ENCODE measurements at places on chromosomes 3 and 15.

DNA sequence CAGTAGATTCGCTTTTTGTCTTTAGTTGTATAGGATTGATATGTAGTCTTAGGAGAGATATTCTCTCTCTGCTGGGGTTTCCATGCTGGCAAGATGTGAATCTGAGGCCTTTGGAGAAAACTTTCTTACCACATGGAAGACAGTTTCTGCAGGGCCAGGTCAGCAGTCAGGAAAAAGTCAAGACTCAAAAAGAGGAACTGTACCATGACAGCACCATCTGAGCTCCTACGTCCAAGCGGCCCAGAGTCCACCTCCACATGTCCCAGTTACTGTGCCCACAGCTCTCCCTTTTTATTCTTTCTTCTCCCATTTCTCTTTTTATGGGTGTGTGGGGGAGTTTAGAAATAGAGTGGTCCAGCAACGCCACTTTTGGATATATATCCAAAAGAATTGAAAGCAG lies 172.0 kb downstream of the MTHFS start:
- no peak for DNase-seq

DNA sequence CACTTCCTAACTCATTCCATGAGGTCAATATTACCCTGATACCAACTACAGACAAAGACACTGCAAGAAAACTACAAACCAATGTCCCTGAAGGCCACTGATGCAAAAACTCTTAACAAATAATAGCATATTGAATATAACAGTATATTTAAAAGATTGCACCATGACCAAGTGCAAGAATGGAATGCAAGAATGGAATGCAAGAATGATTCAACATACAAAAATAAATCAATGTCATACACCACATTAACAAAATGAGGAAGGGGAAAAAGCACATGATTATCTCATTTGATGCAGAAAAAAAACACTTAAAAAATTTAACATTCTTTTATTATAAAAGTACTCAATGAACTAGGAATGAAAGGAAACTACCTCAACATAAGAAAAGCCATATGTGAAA lies 463.1 kb upstream of the NECTIN3 start:
- DNase-seq = no peak

DNA sequence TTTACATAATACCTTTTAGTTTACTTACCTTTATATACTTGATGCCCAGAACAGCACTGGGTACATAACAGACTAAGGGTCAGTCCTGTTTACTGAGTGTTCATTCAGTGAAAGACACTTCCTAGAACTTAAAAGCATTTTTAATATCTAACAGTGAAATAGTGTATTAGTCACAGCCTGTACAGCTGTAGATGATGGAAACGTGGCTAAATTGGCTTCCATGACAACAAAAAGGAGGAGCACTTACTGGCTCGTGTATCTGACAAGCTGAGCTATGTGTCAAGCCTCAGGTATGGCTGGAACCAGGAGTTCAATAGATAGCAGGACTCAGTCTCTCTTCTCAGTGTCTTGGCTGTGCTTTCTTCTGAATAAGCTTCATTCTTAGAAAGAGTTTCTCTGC lies 40.2 kb downstream of the CMTM8 start:
- no peak for DNase-seq

DNA sequence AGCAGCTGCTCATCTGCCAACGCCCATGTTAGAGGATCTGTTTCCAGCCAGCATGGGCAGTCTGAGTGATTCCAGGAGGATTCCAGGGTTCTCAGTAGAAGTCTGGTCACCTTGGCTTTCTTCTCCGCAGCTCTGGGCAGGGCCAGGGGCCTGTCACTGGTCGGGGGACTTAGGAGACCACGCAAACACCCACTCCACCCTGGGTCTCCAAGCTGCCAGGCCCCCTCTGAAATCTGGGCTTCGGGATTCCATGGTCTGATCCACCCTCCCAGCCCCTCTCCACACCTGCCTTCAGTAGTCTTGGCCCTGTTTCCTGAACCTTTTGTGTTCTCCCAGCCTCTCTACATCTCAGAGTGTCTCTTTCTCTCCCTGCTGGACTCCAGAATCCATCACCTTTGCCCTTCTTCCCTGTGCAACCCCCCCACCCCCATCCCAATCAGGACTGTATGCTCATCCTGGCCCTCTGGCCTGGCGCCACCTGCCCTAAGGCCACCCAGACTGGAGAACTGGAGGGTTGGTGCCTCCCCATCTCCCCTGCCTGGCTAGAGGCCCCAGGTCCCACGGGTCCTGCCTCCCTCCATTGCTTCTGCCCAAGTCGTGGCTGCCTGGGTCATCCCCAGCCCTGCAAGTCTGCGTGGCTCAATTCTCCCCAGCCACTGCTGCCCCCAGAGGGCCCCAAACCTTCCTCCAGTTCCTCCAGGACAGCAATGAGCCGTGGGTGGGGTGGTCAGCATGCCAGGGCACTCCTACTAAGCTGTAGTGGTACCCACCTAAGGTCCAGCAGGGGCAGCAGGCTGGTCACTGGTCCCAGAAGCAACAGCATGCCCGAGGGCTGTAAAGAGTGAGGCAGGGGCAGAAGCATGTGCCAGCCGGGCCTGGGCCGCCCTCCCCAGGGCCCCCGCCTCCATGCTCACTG lies 102.8 kb downstream of the TBC1D2B start:
- no peak for DNase-seq
